Activated CD4-positive, alpha-beta T cell treated with anti-CD3 and anti-CD28 coated beads, Interleukin-2, amount 50 U/mL, for 4 hours (primary cell): ENCODE measurements at places on chromosomes 5 and 9.

GRCh38 chr9:94139672-94140417 is 55.6 kb downstream of the PTPDC1 start:
- DNase-seq: no peak

DNA sequence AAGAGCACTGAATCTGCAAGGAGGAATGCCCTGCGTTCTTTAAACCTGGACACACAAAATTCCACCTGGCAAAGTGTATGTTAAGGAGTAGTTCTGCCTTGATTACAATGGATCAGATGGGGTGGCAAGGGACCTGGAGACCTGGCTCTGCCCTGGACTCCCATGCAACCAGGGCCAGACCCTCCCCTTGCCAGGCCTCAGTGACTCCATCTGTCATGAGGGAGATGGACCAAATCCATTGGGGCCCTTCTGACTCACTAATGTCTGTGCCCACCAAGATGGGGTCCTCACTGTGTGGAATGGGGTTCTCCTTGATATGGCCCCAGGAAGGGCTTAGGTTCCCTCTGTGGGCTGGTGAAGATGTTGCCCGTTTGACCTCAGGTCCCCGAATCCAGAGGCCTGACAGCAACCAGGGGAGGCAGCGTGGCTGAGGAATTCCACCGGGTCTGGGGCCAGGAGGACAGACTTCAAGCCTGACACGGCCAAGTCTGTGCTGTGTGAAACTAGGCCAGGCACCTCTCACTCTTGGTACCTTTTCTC is 100.3 kb downstream of the PAX5 start:
- no peak for DNase-seq

DNA sequence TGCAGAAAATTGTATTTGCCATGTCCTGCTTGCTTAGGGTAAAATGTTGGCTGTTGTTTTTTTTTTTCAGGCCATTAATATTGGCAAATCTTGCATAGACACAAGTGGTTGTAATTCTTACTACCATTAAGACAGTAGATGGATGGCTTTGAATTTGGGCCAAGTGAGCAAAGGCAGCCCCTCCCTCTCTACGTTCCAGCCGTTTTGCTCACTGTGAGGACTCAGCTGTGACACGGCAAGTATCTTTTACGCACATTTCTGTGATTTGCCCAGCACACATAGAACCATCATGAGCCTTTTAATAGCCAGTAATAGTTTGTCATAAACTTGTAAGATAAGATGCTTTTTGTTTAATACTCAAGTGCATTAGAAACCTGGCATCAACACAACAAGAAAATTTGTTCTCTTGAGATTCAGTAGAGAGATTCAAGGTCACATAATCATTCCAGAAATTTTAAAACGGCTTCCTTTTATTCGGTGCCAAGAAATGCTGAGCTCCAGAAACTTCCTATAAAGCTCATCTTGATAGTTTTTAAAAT is 205.2 kb upstream of the ADCY2 start:
- DNase-seq: no peak

- DNase-seq: no peak
Observed at GRCh38 chr5:77569409-77569808, 69.1 kb downstream of the OTP start.

DNA sequence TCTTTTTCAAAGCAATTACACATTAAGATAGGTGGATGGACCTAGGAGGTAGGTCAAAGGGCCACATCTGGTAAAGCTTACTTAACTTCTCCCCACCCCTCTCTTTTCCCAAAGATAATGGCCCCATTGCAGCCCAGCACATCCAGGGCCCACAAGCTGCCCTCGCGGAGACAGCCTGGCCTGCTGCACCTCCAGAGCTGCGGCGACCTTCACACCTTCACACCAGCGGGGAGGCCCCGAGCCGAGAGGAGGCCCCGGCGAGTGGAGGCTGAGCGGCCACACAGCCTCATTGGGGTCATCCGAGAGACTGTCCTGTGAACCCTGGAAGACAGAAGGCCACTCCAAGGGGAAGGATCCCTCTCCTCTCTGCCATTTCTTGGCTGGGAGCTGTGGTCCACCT is 66.5 kb downstream of the ENTREP1 start:
- no peak for DNase-seq

- no peak for DNase-seq
Observed at GRCh38 chr5:148815578-148815977, 10.8 kb upstream of the ADRB2 start.

GRCh38 chr9:97861148-97861475 is 8.1 kb downstream of the FOXE1 start:
- DNase-seq: no peak

- DNase-seq: no peak
Observed at GRCh38 chr9:101115102-101115501, 86.6 kb downstream of the PLPPR1 start.
